ENCODE measurements at places on chromosomes 2 and 18. TPM values are rescaled to one million over a fixed set of nuclear protein-coding genes. Genes with fewer than 3 reads are reported as not detected.

GRCh38 chr2:2846332-2847208, 515.5 kb upstream of the MYT1L start:
- no peak for DNase-seq

DNA sequence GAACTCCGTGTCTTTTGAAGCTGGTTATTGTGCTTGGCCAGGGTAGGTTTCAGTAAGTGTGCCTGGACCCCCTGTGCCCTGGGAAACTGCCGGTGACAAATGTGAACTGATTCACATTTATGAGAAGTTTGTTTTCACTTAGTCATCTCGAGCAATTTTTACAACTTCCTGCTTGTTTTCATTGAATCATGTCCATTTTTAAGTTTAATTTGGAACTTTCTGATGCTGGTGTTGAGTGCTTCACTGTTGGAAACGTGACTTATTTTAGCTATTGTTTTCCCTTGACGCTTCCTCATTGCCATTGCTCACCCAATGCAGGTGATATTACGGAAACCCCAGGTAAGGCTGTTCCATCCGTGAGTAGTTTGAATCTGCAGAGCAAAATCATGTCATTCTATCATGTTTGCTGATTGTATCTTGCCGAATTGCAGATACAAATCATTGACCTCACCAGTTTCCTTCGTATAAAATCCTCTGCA, 97.2 kb downstream of the RTN4 start:
- no peak for DNase-seq

The GPR45 gene
- total RNA-seq = not detected

GRCh38 chr2:105129722-105130232, 91.9 kb downstream of the MRPS9 start:
- DNase-seq = no peak

- DNase-seq = no peak
Measured at GRCh38 chr18:74387383-74387782, 69.7 kb downstream of the DIPK1C start.

DNA sequence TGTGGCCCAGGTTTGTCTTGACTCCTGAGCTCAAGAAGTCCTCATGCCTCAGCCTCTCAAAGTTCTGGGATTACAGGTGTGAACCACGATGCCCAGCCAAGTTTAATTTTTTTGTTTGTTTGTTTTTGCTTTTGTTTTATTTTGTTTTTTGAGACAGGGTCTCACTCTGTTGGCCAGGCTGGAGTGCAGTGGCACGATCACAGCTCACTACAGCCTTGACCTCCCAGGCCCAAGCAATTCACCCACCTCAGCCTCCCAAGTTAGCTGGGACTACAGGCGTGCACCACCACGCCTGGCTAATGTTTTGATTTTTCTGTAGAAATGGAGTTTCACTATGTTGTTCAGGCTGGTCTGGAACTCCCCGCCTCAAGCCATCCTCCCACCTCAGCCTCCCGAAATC, 29.4 kb upstream of the RAB1A start:
- no peak for DNase-seq

- DNase-seq = no peak
Measured at GRCh38 chr2:13539296-13539695, 822.6 kb downstream of the TRIB2 start.

The GPR17 gene
- 0.16 TPM for total RNA-seq

GRCh38 chr2:186806591-186806990, 42.4 kb downstream of the ZSWIM2 start:
- DNase-seq = no peak

DNA sequence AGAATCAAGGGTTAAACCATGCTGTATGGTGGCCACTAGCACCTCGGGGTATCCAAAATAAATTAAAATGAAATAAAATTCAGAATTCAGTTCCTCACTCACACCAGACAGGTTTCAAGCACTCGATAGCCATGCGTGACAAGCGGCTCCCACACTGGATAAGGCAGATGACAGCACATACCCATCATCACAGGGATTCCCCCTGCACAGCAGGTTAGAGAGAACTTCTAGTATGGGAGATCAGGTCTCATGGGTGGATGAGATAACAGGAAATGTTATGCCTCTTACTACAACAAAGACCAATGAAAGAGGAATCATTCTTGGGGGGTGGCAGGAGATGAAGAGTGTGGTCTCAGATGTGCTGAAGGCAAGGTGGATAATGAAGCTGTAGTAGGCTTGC, 121.9 kb upstream of the ACAA2 start:
- DNase-seq = no peak

GRCh38 chr18:23864624-23865023, 149.9 kb upstream of the TTC39C start:
- DNase-seq = no peak

- DNase-seq = no peak
Measured at GRCh38 chr2:98142106-98142791, 55.3 kb downstream of the VWA3B start.

The NUP35 gene
- 19.1 TPM for total RNA-seq

The ABCG5 gene
- total RNA-seq = not detected

DNA sequence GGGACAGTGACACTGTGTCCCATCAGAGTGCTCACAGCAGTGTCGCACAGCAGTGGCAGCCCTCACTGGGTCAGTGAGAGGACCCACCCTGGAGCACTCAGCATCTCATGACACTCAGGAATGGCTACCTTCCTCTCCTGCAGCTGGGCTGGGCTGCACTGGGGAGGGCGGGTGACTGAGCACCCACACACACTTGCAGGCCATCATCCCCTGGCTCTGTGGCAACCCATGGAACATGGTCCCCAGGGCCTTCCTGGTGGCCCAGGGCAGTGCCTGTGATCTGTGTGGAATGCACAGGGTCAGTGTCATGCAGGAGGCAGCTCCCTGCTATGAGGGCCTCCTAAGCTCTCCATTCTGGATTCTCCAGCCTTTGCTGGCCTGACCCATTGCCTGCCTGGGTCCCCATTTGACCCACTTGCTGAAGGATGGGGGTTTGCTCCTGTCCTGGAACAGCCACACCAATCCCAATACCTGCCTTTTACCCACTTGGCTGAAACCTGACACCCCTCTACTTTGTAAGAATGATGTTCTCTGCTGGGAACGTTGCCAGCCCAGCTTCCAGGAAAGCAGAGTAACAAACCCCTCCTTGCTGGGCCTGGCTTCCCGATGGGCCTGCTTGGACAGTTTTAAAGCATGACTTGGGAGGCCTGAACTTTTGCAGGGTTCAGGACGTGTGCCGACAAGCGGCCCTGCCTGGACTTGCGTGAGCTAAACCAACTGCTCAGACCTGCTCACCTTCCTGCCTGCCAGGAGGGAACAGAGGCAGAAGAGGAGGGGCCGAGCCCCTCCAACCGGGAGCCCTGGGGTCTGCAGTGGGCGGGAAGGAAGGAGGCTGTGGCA, 13.7 kb downstream of the HS6ST1 start:
- no peak for DNase-seq

The CHAC2 gene
- 3.2 TPM for total RNA-seq

The LYG2 gene
- not detected for total RNA-seq

GRCh38 chr2:133633881-133634409, 65.7 kb upstream of the NCKAP5 start:
- no peak for DNase-seq

DNA sequence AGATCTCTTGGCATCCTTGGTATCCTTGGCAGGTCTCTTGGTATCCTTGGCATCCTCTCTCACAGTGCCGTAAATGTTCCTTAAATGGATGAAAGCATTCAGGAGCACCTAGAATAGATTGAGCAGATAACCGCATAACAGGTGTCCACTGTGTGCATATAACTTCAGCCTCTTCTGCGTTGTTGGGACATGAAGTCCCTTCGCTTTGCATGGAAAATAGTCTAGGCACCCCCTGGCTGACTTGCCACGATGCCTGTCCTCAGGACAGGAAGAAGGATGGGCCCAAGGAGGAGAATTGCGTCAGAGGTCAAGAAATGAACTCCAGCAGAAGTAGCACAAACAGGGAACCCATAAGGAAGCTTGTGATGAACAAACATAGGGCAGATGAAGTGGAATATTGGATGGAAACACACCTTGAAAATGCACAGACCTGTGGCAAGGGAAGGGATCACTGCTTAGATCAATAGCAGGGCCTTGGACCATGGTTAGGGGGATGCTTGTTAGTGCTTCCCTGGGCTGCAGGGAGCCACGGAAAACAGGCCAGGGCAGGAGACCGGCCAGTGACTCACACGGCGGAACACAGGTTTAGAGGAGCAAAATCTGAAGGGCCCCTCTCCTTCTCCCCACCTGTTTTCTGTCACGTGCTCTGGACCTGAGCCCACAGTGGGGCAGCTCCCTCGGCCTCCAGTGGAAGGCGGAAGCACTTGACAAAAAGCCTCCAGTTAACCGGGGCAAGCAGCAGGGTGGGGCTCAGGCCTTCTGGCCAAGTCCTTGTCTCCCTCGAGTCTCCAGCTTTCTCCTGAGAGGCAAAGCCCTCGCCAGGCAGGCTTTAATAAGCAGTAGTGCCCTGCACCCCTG, 99.2 kb upstream of the ASAP2 start:
- peak; percentile 73 for DNase-seq

The DCDC2C gene
- total RNA-seq = not detected

DNA sequence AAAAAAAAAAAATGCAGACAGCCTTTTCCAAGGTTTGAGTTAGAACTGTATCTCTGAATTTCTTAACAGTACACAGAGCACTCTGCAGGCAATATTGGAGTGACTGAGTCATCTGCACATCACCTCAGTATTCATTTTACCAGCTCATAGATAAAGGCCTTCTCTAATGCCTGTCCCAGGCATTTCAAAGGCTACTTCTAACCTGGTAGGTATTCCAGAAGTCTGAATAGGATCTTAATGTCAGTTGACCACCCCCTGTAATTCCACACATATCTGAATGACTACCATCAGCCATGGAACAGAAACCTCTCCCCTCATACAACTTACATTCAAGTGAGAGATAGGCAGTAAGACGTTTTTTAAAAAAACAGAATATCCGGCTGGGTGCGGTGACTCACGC, 9.0 kb downstream of the METTL21A start:
- DNase-seq = no peak

Measured in colonic mucosa (tissue), 4 donors.